NCI-H774 (cell line): ENCODE measurements at places on chromosomes 2 and 18.

DNA sequence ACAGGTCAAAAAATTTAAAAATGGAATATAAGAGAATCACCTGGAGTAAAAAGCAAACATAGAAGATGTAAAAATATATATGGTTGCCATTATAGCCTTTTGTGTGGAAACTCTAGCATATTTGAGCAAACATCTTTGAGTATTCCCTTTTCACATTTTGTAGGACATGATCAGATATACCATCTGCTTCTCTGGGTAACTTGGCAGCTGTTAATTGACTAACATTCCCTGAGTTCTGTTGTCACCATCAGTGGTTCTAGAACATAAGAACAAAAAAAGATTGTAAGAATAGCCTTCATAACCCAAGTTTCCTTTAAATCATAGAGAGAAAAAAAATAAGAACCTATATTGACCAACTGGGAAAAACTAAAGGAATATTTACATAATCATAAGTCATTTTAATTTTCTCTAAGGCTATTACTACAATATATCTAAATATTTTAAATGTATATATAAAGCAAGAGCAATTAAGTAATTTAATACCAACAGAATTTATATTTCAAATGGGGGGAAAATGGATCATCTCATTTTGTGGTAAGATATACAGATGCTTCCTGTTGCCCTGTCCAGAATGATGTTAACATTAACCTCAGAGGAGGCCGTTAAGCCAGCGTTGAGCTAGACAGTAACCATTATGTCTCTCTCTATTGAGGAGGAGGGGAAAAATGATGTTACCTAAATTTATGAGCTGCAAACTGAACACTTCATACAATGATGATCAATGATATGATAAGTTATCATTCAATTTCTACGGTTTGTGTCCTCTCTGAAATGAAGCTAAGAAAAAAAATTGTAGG lies 9.8 kb upstream of the INO80D start:
- no peak for DNase-seq

- no peak for DNase-seq
Observed at GRCh38 chr2:142926445-142926844, 49.0 kb downstream of the KYNU start.

DNA sequence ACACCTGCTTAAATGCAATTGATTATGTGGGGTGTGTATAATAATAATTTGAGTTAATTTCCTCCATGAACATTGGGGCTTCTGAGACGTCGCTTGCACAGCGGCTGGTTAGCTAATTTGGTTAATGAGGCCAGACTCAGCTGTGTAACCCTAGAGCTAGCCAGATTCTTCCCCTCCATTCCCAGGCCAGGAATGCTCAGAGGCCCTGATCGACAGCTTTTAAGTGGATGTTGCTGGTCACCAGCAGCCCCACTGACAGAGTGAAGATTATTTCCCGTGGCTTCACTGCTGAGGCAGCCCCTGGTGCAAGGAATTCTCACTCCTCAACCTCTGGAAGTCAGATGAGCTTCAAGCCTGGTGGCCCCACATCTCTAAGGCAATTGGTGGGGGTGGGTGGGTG lies 12.4 kb upstream of the EPAS1 start:
- DNase-seq, result no peak

DNA sequence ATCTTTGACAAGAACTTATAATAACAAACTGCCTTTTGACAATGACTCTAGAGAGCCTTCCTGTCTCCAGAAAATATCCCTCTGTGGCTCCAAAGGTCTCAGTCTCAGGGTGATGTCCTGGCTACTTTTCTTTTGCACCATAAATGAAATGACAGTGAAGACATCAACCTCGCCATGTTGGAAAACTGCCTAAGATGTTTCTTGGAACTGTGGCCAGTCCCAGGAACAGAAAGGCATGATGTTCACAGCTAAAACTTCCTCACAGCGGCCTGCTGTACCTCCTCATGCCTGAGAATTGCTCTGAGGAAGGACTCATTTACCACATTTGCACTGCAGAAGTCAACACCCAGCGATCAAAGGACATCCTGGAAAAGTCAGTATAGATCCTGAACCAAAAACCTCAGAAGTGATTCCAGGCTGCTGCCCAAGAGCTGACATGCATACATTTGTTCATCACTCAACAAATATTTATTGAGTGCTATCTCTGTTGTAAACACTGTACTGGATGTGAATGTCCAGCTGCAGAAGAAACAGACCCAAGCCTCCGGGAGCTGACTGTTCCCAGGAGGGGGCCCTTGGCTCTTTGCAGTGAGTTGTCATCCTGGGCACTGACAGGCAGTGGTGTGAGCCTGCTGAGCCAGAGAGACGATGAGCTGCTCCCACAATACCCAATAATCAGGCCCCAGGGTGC lies 64.3 kb upstream of the ACSL3 start:
- peak; percentile 18 for DNase-seq

GRCh38 chr2:68594674-68595492 lies 48.5 kb upstream of the PROKR1 start:
- DNase-seq, result peak; percentile 35

DNA sequence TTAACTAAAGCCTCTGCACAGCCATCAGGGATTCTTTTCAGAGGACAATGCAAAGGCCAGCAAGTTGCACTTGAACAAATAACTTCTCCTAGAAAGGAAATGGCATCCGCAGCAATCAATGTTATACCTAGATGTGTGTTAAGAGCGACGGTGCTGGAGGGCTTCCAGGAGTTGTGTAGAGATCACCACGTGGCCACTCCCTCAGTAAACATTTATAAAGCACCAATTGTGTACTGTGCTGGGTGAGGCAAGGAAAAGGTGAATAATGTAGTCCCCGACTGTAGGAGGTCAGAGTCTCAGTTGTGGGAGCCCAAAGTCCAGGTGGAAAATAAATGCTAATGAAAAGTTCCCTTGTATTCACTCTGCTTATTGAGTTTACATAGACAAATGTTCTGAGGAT lies 135.0 kb downstream of the ALK start:
- no peak for DNase-seq

DNA sequence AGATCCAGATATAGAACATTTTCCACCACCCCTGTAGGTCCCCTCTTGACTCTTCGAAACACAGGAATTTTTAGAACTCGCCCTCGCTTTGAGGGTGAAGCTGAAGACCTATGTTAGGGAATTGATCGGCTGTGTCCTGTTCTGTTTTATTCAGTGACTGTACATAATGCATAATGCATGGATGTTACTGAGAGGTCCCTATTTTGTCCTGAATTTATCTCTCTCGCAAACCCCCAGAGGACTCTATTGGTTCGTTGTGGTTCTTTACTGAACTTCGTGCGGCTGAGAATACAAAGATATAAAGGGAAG lies 431 bp upstream of the EIF5B start:
- no peak for DNase-seq

GRCh38 chr2:145715601-145716000 lies 1195.7 kb upstream of the ZEB2 start:
- no peak for DNase-seq

DNA sequence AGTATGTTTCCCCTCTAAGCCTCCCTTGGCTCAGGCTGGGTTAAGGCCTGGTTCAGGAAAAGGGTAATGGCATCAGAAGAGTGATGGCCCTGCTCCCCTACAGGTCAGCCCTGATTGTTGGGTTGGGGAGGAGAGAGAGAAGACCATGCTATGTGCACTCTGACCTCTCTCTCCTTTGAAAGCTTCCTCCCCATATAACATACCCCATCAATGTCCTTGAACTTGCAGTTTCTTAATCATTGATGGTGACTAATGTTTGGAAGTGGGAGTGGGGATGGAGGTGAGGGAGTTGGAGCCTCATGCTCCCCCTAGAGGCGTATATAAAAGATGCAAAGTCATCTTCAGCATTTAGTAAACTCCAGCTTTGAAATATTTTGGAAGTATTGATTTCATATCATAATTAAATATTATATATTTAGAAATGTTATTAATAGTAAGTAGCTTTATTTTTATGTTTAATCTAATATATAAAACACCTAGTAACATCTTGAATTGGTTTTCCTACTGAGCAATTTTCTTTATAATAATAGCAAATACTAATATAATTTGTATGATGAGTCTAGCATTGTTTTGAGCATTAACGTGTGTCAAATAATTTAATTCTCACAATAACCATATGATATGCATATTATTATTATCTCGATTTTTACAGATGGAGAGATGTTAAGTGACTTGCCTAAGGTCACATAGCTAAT lies 8.8 kb downstream of the PLCL1 start:
- DNase-seq, result no peak

GRCh38 chr2:178101321-178102079 lies 10.7 kb upstream of the RBM45 start:
- no peak for DNase-seq

- peak; percentile 2 for DNase-seq
Observed at GRCh38 chr2:240989451-240990265, 8.8 kb upstream of the SNED1 start.

DNA sequence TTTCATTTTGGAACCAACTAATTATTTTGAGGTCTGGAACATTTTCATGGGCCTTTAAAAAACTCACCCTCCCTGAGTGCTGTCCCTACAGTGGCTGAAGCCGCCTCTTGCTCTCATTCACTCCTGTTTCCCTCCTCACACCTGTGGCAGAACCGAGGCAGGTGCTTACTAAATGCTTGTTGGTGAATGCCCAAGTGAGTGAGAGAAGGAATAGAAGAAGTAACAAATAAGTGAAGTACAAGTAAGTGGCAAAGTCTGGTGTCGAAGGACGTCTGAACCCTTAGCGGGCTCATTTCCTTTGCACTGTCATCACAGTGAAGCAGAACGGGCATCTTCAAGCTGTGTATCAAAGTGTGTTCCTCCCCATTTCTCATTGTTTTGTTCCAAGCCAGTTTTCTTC lies 135.2 kb downstream of the RHBDD1 start:
- DNase-seq, result no peak

GRCh38 chr2:100938031-100939026 lies 63.8 kb upstream of the RPL31 start:
- no peak for DNase-seq

- DNase-seq, result no peak
Observed at GRCh38 chr2:171655586-171655985, 31.7 kb upstream of the DYNC1I2 start.

DNA sequence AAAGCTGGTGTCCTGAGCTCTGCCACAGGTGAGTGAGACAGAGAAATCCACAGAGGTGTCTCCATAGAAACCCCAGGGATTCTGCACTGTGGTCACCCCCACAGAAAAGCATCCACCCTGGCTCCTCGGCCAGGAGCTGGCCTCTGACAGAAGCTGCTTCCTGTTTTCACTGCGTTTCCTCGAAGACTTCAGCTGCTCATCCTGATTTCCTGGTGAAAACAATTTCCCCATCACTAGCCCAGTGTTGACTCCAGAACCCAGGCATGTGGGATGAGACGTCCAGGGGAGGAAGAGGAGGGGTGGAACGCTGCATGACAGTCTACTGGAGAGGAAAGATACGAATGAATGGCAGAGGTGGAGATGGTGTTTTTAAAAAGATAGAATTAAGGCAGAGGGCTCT lies 60.3 kb upstream of the GPR45 start:
- DNase-seq, result no peak

DNA sequence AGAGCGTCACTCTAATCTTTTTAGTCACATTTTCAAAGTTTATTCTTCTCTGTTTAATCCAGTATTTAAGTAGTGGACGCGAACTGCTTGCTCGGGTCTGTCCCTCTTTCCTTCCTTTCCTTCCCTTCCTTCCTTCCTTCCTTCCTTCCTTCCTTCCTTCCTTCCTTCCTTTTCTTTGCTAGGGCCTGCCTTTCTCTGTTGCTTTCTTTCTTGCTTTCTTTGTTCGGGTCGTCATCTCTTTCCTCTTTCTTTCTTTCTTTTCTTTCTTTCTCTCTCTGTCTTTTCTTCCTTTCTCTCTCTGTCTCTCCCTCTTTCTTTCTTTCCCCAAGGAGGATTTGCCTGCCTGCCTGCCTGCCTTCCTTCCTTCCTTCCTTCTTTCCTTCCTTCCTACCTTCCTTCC lies 3.0 kb upstream of the ACKR3 start:
- no peak for DNase-seq

GRCh38 chr2:204796581-204796980 lies 251.3 kb downstream of the PARD3B start:
- DNase-seq, result no peak

- DNase-seq, result no peak
Observed at GRCh38 chr2:230921806-230922595, 3.0 kb downstream of the GPR55 start.

- no peak for DNase-seq
Observed at GRCh38 chr2:235170536-235171521, 219.0 kb downstream of the SH3BP4 start.

DNA sequence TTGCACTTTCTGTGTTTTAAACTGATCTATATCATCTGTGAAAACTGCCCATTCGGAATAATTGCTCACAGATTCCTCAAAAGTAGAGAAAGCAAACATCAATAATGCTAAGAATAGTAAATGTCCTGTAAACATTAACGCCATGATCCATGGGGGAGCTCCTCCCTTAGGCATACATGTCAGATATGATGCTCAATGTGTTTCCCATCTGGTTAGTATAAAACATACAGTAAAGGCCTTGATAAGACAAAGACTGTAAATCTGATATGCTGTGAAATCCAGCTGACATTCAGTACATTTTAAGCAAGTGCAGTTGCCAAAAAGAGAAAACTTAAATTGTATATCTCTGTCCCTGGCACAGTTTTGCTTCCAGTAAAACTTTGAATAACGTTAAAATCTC lies 2.1 kb downstream of the DSEL start:
- no peak for DNase-seq

DNA sequence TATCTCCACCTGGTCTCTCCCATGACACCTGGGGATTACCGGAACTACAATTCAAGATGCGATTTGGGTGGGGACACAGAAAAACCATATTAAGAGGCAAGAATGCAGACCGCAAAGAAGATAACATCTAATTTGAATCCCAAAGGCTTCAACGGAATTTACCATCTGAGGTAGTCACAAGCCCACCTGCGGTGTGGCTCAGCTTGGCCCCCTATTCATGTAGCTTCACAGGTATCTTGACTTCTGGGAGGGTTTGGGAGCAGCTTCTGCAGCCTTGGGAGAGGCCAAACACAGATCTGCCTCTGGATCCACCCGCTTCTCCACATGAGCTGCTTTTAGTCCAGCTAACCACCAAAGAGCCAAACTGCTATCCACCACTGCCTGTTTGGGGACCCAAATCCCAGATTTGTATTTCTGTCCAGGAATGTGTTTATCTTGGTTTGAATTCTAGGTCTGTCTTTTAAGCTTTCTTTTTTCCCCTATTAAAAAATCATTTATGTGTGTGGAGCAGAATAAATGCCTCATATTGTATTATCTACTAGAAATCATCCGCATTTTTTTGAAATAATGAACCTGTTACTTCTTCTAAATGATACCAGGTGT lies 247.6 kb downstream of the DLGAP1 start:
- DNase-seq, result no peak

GRCh38 chr2:73112026-73112912 lies 479 bp downstream of the RAB11FIP5 start:
- DNase-seq, result peak; percentile 19
